Neural progenitor cell (in vitro differentiated cells): ENCODE measurements at places on chromosomes 12 and 14.

DNA sequence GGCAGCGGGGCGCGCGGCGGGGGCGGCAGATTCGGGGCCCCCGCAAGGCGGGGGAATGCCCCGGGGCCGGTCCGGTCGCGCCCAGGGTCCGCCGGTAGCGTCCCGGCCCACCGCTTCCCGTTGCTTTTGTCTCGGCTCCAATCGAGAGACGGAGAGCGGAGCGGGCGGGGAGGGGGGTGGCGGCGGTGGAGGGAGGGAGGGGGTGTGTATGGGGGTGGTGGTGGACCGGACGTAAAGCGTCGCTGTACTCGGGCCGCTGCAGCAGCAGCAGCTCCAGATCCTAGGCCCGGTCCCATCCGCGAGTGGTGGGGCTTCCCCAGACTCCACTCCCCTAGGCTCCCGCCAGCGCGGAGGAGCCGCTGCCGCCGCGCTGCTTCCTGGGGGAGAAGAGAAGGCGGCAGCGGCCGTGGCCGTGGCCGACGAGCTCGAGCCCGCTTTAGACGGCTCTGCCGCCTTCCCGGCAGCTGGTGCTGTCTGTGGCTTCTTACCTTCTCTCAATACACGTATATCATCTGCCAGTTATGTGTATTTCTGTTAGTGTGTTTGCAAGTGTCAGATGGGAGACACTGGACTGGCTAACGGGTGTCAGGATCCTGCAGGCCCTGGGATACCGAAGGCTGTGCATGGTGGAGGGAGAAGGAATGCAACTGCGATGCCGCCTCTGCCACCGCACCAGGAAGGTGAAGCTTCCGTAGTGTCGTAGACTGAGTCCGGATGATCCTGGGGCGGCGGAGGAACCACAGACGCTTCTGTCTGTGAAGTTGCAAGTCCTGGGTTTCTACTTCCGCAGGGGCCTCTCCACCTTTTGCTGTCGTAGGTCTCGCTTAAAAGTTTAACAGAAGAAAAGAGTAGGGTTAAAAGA is 508 bp downstream of the CNOT2 start:
- peak; percentile 84 for DNase-seq

GRCh38 chr12:93202688-93203087 is 175.0 kb upstream of the NUDT4 start:
- DNase-seq: no peak

DNA sequence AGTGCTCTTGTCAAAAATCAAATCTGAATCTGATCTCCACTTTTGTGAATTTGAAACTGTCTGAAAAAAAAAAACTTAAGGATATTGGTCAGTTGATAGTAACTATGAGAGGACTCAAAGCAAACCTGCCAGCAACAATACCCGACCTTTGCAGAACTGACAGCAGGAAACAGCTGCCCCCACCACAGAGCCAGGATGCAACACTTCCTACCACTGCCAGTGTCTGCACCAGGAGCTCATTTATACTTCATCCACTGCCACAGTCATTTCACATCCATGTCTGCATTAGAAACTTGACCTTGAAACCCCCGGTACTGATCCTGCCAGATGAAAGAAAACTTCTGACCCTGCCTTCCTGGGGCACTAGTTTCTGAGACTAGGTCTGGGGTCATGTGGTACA is 27.4 kb upstream of the RXYLT1 start:
- no peak for DNase-seq

DNA sequence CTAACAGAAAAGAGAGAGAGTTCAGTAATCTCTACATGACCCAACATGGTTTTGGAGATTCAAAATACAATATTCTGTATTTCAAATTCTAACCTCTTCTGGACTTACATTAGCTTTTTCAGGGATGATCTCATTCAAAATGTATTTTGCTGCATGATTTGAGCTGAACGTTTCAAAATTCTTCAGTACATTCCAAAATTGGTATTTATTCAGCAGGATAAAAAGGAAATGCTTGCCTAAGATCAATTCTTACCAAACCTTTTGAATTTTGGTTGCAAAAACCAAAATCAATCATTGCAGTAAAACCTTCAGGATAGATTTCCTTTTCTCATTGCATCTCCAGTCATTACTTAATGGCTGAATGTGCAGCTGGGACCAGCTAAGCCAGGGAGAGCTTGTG is 1761.3 kb upstream of the SEL1L start:
- no peak for DNase-seq

DNA sequence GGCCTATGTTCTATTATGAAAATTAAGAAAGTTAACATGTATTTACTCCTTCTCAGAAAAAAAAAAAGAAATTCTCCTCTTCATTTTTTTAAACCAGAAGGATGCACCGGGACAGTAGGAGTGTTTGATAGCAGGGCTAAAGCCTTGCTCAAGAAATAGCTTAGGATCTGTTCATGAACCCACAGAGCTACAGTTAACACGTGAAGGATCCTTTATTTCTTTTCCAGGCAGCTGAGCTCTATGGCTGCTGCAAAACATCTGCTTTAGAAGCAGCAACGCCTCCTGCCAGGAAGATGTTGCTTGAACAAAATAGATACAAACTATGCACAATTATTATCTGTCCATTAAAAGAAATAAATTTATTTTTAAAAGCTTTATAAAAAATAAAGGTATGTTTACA is 254.8 kb downstream of the PRKD1 start:
- DNase-seq: no peak

- no peak for DNase-seq
Observed at GRCh38 chr14:89912221-89912620, 42.3 kb downstream of the EFCAB11 start.

DNA sequence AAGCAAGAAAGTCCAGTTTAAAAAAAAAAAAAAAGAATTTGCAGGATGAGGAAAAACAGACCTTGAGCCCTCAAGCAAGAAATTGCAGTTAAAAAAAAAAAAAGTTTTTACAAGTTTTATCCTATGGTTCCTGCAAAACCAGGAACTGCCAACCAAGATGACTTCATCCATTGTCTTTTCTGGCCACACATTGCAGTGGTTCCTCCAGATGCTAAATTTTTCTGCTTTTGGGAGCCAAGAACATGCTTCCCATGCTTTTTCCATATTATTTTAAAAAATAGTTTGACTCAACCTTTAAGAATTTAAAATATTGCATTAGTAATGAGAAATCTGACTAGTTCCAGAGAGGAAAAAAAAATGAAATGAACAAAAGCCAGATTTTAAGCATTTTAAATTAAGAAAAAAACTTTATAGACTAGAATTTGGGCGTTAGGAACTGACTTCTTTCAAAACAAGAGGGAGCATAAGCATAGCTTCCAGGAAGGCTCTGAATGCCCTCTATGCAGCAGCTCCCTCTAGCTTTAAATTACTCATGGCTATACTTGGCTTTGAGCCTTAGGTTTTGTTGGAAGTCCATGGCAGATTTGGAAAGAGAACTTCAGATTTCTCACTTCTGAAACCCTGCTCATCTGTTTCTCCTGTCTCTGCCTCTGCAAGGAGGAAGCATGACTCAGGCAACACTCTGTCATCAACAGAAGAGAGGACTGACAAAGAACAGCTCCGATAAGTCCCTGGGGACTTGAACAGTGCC is 124.5 kb downstream of the GPR65 start:
- DNase-seq: no peak

- DNase-seq: no peak
Observed at GRCh38 chr12:93734784-93735183, 57.6 kb downstream of the CRADD start.

GRCh38 chr12:113472191-113473121 is 785 bp upstream of the LHX5 start:
- peak; percentile 79 for DNase-seq

DNA sequence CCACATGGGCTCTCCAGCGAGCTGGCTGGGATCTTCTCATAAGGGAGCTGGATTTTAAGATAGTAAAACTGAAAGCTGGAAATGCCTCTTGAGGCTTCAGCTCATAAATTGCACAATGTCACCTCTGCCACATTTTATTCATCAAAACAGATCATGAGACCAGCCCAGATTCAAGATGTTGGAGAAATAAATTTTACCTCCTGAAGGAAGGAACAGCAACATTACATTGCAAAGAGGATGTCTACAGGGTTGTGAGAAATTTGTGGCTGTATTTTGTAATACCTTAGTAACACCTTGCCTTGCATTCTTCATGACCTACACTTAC is 43.1 kb upstream of the KRR1 start:
- DNase-seq: no peak

DNA sequence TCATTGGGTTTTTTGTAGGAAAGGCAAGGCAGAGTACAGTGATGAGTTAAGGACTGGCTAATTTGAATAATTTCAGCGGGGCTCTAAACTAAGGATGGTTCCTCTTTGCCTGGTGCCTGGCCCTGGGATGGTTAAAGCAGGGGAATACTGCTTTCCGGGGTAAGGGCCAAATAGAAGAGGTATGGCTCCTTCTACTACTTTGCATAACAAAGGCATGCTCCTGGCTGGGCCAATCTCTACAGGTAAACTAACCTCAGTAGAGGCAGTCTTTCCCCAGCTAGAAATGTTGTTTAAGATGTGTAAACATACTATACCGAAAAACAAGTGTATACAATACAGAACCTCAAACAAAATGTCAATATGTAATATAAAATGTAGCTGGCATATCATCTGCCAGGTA is 1239.0 kb downstream of the SLC16A7 start:
- DNase-seq: no peak

DNA sequence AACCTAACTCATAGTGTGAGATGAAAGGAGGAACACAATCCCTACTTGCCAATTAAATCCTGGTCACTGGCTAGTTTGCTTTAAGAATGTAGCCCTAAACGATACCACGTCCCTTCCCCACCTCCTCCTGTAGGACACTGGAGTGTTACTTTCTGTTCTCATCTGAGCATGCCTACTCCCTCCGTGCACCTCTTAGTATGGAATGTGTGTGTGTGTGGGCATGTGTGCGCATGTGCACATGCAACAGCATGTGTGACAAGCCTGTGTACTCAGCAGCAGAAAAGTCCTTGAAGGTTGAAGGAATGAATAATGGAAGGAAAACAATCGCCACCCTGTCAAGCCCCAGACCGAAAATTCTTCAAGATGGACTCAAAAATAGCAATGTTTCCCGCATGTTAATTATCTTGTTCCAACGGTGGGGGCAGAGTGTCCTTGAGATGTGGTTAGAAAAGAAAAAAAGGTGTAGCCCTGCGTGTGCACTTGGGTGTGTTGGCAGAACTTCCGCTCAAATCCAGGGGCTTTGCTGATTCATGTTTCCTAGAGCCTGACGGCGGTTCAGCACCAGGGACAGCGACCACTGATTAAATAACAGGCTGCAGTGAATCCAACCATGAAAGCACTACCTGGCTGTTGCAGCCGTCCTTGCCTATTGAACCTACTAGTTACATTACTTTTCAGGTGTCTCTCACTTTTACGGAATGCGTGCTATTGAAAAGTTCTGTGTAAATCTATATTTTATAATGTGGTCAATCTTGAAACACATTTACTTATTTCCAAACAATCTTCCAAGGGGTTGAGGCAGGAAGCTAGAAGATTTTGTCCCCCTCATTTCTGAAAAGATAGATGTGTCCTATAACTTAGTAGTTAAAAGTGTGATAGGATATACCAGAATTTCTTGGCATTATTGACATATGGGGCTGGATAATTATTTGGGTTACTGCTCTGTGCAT is 79.8 kb downstream of the SRRM4 start:
- peak; percentile 89 for DNase-seq

- peak; percentile 65 for DNase-seq
Observed at GRCh38 chr14:75069811-75070145, 337 bp downstream of the ZC2HC1C start.

GRCh38 chr14:30915596-30915995 is 41.2 kb downstream of the COCH start:
- DNase-seq: no peak

DNA sequence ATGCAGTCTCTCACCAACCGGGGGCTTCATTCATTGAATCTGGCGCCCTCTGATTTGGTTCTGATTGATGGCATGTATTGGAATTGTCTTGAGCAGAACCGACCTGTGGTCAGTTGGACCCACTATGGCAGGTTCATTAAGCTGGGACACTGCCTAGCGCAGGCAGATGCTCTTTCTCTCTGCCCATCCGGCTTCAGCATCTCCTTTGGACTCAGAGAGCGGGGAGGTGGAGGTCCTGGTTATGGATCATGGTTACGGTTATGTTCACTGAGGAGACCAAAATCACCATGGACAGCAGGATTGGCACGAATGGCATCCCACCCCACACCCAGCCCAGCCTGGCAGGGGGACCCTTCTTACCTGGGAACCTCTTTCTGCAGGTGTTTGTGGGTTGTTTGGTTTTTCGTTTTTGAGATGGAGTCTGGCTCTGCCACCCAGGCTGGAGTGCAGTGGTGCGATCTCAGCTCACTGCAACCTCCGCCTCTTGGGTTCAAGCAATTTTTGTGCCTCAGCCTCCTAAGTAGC is 16.4 kb upstream of the BCL7A start:
- DNase-seq: no peak

- DNase-seq: peak; percentile 45
Observed at GRCh38 chr12:100574187-100575074, 947 bp downstream of the GAS2L3 start.

DNA sequence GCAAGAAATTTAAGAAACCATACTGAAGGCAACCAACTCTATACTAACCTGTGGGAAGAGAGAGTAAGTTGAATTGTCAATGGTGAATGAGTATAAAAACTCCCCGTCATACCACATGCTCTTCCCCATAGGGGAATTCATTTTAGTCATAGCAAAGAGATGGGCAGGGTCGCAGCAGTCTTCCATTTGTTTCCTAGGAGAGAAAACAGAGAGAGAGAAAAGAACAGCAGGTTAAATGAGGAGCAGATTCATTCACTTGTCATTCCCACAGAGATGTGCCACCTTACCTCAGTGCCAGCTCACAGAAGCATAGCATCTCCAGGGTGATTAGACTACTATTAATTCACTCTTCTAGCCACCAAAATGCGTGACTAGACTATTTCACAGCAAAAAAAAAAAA is 47.4 kb downstream of the ST8SIA1 start:
- no peak for DNase-seq

DNA sequence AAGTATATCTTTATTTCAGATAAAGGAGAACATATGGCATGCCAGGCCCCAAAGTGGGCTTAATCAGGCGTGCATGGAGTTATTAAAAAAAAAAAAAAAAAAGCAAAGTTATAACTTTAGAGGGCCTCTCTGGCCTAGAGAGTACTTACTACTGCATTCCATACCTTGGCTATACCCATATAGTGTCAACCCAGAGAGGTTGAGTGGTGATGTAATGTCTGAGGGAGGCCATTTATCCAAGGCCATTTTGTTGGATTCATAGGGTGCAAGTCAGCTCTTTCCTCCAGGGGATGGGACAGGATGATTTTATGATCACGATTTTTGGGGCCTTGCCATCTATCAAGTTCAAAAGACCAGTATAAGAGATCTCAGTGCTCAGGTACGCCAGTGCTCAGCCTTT is 66.4 kb downstream of the DCAF5 start:
- no peak for DNase-seq

GRCh38 chr12:95859344-95859816 is 628 bp downstream of the SNRPF start:
- DNase-seq: peak; percentile 46

GRCh38 chr14:101020834-101021370 is 117.4 kb upstream of the RTL1 start:
- no peak for DNase-seq

DNA sequence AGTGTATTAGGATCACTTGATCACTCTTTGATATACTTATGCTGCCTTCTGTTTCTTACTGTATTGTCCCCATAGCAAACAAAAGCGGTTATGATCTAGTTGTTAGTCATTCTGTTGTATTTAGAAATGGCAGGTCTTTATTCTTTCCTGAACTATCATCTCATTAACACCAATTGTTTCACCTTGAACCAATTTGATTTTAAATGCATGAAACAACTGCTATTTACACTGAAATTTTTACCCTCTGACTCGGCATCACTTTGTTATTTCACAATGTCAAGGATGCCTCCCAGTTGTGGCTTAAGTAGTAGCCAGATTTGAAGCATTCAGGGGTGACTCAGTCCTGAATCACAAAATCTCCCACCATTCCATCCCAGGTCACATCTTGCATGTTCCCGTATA is 303.5 kb downstream of the EGLN3 start:
- DNase-seq: no peak
